ENCODE measurements at places on chromosomes 3 and 15.
A peak's percentile ranks its signal among the peaks of the same experiment; 100 is the strongest.

DNA sequence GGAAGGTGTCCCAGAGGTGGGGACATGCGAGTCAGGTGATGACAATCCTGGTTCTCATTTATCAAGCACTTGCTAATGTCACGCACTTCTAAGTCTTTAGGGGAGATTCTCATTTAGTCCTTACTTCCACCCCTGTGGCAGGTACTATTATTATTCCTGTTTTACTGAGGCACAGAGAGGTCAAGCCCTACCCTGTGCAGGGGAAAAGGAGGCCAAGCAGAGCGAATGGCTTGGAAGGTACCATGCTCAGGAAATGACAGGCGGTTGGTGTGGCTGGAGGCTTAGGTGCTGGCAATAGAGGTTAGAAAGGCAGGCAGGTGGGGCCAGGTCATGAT lies 268.9 kb downstream of the UACA start:
- no peak for DNase-seq

DNA sequence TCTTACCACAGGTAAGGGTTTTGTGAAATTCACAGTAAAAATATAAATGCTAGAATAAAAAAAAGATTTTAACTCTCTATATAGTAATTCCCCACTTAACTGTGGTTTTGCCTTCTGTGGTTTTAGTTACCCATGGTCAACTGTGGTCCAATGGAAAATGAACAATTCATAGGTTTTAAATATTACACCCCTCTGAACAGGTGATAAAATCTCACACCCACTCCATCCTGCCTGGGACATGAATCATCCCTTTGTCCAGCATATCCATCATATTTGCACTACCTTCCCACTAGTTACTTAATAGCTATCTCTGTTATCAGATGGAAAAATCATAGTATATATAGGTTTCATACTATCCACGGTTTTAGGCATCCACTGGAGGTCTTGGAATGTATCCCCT lies 49.2 kb downstream of the HDGFL3 start:
- DNase-seq, result no peak

GRCh38 chr3:58421004-58421403 lies 12.6 kb downstream of the PDHB start:
- DNase-seq, result no peak

- no peak for DNase-seq
Observed at GRCh38 chr15:56667517-56667916, 65.8 kb downstream of the ZNF280D start.

- no peak for DNase-seq
Observed at GRCh38 chr3:70565861-70566260, 253.4 kb upstream of the MDFIC2 start.

- DNase-seq, result no peak
Observed at GRCh38 chr15:68315495-68316031, 38.0 kb downstream of the FEM1B start.

- peak; percentile 63 for DNase-seq
Observed at GRCh38 chr3:188389711-188390342, 235.9 kb downstream of the LPP start.

- no peak for DNase-seq
Observed at GRCh38 chr3:29949131-29949530, 657.3 kb upstream of the TGFBR2 start.

- peak; percentile 40 for DNase-seq
Observed at GRCh38 chr3:49803465-49804140, 542 bp downstream of the INKA1 start.

DNA sequence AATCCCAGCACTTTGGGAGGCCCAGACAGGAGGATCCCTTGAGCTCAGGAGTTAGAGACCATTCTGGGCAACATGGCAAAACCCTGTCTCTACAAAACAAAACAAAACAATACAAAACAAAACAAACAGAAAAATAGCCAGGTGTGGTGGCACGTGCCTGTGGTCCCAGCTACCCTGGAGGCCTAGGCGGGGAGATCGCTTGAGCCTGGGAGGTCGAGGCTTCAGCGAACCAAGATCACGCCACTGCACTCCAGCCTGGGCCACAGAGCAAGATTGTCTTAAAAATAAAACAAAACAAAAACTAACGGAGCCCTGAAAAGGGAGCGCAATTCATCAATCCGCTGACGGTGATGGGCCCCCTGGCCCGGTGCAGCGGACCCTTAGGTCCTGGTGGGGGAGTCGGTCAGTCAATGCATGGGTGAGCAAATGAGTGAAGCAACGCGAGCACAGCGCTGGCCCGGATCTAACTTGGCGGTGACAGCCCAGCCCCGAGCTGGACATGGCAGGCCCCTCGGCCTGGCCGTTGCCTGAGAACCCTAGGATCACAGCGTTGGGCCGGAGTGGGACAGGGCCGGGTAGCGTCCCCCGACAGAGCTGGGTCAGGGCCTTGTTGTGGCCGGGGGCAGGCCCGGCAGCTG lies 52.4 kb upstream of the BLM start:
- no peak for DNase-seq

DNA sequence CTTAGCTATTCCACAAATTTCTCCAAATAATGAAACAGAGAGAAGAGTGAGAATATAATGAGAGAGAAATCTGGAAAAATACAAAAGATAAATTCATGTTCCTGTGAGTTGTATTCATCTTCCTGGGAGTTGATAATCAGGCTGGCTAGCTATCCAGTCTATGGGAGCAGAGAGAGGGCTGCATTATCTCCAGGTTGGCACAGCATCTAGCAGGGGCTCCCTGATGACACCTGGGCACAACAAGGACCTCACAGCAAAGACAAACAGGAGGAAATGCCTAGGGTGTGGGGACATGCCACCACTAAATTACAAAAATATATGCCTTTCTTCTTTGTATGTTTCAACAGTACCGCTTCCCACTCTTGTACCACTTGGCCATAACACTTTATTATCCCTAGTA lies 1.9 kb downstream of the EHD4 start:
- DNase-seq, result no peak

DNA sequence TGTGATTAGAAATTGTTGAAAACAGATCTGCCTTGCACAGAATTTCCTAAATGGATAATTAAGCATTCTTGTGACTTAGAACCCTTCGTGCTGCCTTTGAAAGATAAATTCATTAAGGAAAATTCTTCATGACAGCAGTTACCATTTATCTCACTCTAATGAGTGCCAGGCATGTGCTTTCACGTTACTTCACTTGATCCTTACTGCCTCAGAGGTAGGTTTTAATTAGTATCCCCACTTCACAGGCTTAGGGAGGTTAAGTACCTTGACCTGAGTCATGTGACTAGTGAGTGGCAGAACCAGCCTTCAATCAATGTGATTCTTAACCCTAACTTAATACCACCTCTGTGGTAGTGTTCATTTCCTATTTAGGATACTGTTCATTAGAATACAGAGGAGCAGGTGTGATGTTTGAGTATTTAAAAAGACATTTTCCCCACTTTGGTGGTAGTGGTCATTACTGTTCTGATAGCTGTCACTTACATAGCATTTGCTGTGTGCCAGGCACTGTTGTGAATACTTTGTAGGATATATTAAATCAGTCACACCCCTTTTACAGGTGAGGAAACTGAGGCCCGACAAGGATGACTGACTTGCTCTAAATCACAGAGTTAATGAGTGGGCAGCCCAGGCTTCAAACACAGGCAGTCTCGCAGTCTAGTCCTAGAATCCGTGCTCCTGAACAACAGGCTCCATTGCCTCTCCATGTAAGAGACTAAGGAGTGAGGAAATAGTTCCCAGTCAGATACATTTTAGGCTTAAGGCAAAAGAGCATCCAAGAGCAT lies 57.9 kb downstream of the RLBP1 start:
- no peak for DNase-seq

DNA sequence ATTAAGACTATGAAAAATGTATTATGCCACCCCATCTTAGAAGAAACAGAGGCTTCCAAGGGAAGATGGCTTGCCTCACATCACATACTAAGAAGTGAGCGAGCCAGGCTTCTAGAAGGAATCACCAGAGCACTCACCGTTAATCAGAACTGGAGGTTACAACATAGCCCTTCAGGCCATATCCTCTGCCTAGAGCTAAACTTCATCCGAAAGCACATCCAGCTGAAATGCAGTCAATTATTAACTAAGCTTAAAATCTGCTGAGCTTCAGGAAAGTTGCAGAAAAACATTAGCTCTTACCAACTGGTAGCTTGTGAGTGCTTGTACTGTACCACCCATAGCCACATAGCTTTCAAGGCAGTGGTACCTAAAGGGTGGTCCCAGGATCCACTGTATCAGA lies 483.2 kb downstream of the TBL1XR1 start:
- no peak for DNase-seq

GRCh38 chr3:164479978-164480377 lies 598.3 kb downstream of the SI start:
- no peak for DNase-seq

- no peak for DNase-seq
Observed at GRCh38 chr3:153670577-153670976, 450.6 kb upstream of the ARHGEF26 start.

- no peak for DNase-seq
Observed at GRCh38 chr3:169165196-169166158, 498.0 kb downstream of the MECOM start.

- no peak for DNase-seq
Observed at GRCh38 chr3:108388136-108389132, 92.1 kb downstream of the HHLA2 start.

DNA sequence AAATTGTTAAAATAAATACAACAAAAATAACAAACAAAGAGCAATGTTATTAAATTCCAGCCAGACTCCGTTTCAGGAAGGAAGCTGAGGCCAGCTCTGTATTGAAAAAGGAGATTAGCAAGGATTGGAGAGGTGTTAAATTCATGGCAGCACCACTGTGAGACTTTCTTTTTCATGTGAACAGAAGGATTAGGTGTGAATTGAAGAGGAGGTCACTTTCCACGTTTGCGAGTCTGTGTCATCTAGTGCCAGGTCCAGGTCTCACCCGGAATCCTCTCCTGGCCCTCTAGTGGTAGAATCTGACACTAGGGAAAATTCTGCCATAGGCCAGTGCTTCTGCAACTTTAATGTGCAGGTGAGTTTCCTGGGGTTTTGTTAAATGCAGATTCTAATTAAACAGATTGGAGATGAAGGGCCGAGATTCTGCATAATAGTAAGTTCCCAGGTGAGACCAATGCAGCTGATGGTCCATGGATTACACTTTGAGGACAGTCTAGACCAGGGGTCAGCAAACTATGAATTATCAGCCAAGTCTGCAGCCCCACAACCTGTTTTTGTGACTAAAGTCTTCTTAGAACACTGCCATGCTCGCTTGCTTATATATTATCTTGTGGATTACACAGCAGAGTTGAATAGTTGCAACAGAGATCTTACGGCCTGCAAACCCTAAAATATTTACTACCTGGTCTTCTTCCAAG lies 9.2 kb upstream of the SLC6A1 start:
- DNase-seq, result no peak

DNA sequence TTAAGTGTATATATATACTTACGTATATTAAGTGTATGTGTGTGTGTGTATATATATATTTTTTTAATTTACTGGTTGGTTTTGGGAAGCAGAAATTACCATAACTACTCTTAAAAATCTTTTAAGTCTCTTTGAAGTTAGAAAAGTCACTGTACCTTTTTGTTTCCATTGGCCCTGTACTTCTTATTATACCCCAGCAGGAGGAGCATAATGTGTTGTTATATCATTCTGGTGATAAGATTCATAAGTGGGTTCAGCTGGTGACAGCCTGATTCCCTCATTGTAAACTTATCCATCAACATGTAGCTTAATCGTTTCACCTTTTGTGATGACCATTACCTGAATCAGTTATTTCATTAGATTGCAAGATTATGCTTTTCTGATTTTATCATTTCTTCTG lies 30.8 kb downstream of the MLH1 start:
- DNase-seq, result no peak

GRCh38 chr15:89669309-89669865 lies 9.8 kb downstream of the PLIN1 start:
- DNase-seq, result no peak

- no peak for DNase-seq
Observed at GRCh38 chr3:73214846-73215245, 153.4 kb downstream of the EBLN2 start.

DNA sequence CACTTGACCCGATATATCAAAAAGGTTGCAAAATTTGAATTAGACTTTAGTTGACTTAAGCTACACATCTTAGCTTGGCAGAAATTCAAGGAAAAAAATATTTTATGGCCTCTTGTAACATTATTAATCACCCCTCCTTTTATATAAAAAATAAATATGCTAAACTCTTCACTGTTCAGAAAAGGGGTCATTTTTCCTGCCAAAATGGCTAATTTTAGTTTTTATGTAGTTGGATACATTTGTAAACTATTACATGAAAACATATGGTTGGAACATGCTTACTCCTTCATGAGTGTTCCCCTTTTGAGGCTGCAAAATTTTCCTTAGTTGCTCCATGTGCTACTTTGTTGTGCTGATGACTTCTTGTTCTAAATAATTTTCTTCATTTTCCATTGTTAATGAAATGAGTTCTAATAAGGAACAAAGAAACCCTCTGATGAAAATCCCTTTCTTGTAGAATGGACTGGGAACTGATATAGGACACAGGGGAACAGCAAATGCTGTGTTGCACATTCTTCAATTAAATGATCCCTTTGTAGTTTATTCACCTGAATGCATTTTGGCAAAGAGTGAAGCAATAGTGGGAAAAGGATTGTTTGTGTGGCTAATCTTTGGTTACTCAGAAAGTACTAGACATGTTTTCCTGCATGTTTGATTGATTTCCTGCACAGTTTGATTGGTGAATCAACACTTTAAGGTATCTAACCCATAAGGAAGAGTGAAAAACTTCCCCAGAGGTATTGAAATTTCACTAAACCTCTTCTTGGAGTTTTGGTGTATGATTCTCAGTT lies 349.3 kb downstream of the TIGIT start:
- DNase-seq, result no peak

DNA sequence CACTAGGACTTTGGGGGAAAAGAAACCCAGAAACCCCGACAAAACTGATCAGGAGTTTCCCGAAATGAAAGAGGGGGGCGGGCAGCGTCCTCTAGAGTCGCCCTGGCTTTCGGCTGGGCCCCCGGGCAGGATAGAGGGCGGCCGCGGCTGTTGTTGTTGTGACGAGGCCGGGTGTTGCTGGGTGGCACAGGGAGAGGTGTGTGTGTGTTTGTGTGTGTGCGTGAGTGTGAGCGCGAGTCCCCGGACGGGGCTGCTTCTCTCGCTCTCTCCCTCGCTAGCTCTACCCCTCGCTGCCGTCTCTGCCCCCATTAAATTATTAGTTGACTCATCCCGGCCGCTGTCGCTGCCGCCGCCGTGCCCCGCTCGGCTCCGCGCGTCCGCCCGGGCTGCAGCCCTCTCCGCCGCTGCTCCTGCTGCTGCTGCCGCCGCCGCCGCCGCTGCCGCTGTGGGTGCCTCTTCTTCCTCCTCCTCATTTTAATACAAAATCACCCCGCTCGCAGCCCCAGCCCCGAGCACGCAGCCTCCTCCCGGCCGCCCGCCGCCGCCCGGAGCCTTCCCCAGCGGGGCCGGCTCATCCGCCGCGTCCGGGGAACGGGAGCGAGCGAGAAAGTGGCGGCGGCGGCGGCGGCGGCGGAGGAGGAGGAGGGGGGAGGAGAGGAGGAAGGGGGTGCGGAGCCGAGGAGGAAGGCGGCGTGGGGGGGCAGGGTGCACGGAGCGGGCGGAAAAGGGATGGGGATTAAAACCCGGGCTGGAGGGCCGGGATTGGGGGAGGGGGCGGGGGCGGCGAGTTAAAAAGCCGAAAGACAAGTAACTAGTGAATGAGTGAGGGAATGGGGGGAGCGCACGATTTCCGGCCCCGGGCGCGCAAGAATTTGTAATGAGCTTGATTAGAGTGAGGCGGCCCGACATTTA lies at the start of gene SATB1:
Gene SATB1, minus strand, starts transcription at position 611 of the 912 bp plus-strand sequence. CDS start 4,372 bp downstream, outside the sequence.
- peak; percentile 56 for DNase-seq
